Psoas muscle (tissue), 8 donors: ENCODE measurements at places on chromosomes 11 and 22. TPM values are rescaled to one million over a fixed set of nuclear protein-coding genes. Genes with fewer than 3 reads are reported as not detected.

The DEFB131B gene
- total RNA-seq: not detected

The DDI1 gene
- not detected for total RNA-seq

The GLB1L3 gene
- total RNA-seq: not detected

The JRKL gene
- total RNA-seq: 5.2 TPM

The SLN gene
- 2,561 TPM for total RNA-seq

DNA sequence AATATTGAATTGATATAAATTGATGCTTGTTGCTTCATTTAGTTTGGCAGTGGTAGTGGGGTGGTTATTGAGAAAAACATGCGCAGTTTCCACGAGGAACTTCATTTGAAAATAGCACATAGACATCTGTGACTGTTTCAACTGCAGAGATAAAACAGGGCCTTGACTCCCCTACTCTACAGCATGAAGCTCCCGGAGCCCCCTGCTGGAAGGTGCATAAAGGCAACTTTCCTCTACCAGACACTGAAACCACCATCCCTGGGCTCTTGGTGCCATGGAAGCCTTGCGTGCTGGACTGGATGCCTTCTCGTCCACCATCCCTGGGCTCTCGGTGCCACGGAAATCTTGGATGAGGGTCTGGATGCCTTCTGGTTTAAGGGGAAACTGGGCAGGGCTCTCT, 195.9 kb downstream of the CSNK2A3 start:
- no peaks in the 10 kb centered on the region for H3K27me3 ChIP-seq
- H3K36me3 ChIP-seq: no peaks in the 10 kb centered on the region
- no peak overlapping the region for H3K4me3 ChIP-seq
- H3K27ac ChIP-seq: no peak overlapping the region
- H3K4me1 ChIP-seq: no peaks in the 10 kb centered on the region

DNA sequence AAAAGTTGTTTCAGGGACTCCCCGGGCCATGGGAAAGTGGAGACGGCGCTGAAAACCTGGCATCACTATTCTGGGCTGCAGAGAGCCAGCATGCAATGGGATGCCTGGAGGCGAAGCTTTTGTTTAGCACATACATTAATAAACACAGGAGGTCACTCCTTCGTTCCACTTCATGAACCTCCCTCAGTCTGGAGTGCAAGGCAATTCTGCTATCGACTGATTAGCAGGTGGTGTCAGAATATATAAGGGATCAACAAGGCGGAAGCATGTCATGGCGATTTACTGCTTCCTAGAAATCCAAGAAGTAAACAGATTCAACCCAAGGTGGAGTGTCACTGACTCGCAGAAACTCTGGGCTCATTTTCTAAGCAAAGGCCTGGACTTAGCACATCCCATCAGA, 45.4 kb upstream of the MN1 start:
- no peaks in the 10 kb centered on the region for H3K27me3 ChIP-seq
- H3K4me3 ChIP-seq: no peak overlapping the region
- no peak for DNase-seq
- no peak overlapping the region for H3K27ac ChIP-seq
- peaks cover 45% of the 10 kb centered on the region for H3K36me3 ChIP-seq

DNA sequence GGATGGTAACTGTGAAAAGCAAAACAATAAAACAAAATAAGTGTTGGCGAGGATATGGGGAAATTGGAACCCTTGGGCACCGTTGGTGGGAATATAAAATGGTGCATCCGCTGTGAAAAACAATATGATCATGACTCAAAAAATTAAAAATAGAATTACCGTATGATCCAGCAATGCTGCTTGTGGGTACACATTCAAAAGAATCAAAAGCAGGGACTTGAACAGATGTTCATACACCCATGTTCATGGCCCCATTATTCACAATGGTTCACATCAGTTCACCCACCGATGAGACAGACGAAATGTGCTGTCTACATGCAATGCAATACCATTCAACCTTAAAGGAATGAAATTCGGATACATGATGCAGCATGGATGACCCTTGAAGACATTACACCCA, 1.2 kb upstream of the DERL3 start:
- DNase-seq: no peak
- no peak overlapping the region for H3K4me3 ChIP-seq
- peak overlapping the region; percentile 80 for H3K27ac ChIP-seq
- H3K4me1 ChIP-seq: peaks cover 44% of the 10 kb centered on the region

GRCh38 chr22:36084717-36085116, 56.1 kb upstream of the RBFOX2 start:
- no peak for DNase-seq
- H3K27ac ChIP-seq: no peak overlapping the region
- no peaks in the 10 kb centered on the region for H3K27me3 ChIP-seq
- H3K4me1 ChIP-seq: no peaks in the 10 kb centered on the region
- H3K36me3 ChIP-seq: no peaks in the 10 kb centered on the region

- no peaks in the 10 kb centered on the region for H3K4me1 ChIP-seq
- no peak overlapping the region for H3K27ac ChIP-seq
- no peak for DNase-seq
- H3K4me3 ChIP-seq: no peak overlapping the region
Observed at GRCh38 chr11:9651481-9651880, 12.4 kb upstream of the SWAP70 start.

GRCh38 chr11:130403271-130403804, 25.1 kb downstream of the ADAMTS8 start:
- H3K27me3 ChIP-seq: no peaks in the 10 kb centered on the region
- peaks cover 29% of the 10 kb centered on the region for H3K4me1 ChIP-seq

DNA sequence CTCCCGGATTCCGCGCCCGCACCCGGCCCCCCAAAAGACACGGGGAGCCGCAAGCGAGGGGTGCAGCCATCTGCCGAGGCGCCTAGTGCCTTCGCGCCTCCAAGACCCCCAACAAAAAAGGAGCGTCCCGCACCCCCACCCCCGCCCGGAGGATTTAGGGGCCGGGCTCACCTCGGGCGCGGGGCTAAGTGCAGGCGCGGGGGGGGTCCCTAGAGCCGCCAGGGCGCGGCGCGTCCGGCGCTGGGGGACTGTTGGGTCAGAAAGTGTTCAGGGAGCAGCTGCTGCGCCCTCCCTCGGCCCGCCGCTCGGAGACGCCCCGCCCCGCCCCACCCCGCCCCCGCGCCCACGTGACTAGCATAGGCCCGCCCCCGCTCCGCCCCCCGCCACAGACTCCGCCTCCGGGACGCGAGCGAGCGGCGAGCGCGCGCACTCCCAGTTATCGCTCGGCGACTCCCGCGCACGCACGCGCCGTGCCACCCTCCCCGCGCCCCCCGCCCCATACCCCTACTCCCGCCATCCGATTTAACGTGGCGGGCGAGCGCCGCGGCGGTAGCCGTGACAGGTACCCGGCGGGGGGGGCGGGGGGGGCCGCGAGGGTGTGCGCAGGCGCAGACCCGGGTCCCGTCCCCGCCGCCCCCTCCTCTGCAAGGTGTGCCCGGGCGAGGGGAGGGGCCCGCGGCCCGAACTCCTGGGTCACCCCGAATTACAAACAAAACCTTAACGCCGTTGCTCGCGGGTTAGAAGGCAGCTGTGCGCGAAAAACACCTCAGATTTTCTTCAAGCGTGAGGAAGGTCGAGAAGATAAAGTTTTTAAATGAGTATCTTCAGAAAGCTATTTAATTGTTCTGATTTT, 56.2 kb downstream of the KCNJ4 start:
- H3K27me3 ChIP-seq: no peaks in the 10 kb centered on the region
- DNase-seq: peak; percentile 94
- H3K27ac ChIP-seq: peak overlapping the region; percentile 91
- peaks cover 14% of the 10 kb centered on the region for H3K4me1 ChIP-seq
- peak overlapping the region; percentile 84 for H3K4me3 ChIP-seq

- H3K36me3 ChIP-seq: no peaks in the 10 kb centered on the region
- no peak for DNase-seq
- no peak overlapping the region for H3K27ac ChIP-seq
- H3K4me3 ChIP-seq: no peak overlapping the region
Observed at GRCh38 chr11:75534259-75535069, 8.7 kb upstream of the GDPD5 start.

DNA sequence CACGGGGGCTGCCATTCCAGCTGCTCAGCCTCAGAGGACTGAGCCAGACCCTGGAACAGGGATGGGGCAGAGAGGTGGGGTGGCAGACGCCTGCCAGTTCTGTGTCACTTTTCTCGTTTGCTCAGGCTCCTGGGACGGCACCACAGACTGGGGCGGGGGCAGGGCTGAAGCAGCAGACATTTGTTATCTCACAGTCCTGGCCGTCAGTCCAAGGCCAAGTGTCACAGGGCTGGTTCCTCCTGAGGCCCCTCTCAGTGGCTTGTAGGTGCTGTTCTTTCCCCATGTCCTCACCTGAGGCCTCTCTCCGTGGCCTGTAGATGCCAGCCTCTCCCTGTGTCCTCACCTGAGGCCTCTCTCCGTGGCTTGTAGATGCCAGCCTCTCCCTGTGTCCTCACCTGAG, 24.7 kb downstream of the TPCN2 start:
- peaks cover 40% of the 10 kb centered on the region for H3K36me3 ChIP-seq
- no peaks in the 10 kb centered on the region for H3K4me1 ChIP-seq
- H3K27me3 ChIP-seq: no peaks in the 10 kb centered on the region
- H3K4me3 ChIP-seq: no peak overlapping the region
- H3K27ac ChIP-seq: no peak overlapping the region
- DNase-seq: no peak

DNA sequence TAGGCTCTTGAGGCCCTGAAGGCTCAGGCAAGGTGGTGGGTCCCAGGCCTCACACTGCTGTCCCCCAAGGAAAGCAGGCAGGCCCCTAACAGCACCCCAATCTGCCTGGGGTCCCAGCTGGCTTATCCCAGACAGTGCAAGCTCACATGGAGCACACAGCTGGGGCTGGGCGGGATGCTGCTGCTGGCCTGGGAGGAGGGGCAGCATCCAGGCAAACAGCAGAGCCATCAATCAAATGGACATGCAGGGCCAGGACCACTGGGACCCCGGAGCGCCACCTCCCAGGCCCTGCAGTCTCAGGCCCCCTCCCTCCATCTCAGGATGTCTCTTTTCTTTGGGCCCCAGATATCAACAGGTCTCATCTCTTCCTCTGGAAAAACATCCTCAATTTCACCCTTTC, 140.3 kb downstream of the BRD1 start:
- H3K27me3 ChIP-seq: no peaks in the 10 kb centered on the region
- no peaks in the 10 kb centered on the region for H3K36me3 ChIP-seq
- no peaks in the 10 kb centered on the region for H3K4me1 ChIP-seq
- H3K4me3 ChIP-seq: no peak overlapping the region
- no peak for DNase-seq
- no peak overlapping the region for H3K27ac ChIP-seq

- H3K27me3 ChIP-seq: no peaks in the 10 kb centered on the region
- H3K36me3 ChIP-seq: no peaks in the 10 kb centered on the region
- H3K27ac ChIP-seq: no peak overlapping the region
- no peak for DNase-seq
Observed at GRCh38 chr11:16402654-16403447, 46.5 kb upstream of the SOX6 start.

DNA sequence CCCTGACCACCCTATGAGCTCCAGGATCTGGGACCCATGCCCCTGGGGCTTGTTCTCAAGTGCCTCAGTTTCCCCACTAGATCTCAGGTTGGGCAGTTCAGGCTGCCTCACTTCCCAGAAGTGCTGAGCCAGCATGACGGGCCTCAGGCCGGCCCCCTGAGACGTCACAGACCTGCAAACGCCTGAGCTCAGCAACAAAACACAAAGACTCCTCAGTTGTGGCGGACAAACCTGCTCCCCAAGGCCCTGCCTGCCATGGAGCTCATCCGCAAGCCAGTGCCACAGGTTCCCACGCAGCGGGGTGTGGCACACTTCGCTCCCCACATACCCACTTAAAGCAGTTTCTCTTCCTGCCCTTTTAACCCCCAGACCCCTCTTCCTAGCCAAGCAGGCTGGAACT, 45.2 kb downstream of the NECTIN1 start:
- H3K36me3 ChIP-seq: no peaks in the 10 kb centered on the region
- H3K4me1 ChIP-seq: peaks cover 4% of the 10 kb centered on the region
- peaks cover 2% of the 10 kb centered on the region for H3K27me3 ChIP-seq
- H3K4me3 ChIP-seq: no peak overlapping the region

DNA sequence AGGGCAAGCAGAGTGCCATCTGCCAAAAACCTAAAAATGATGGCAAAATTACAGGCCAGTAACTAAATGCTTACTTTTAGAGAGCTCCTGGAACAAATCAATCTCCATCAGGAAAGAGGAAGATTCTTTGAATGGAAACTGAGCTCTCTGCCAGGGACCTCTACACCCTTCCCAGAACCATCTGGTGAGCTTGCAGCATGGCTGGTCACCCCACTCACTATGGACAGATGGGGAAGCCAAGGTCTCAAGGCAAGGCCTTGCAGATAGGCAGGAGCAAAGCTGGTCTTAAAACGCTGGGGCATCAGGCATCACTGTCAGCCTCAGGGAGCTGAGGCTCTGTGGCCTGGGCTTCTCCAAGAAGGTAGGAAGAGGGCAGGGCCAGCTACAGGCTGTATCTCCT, 36.2 kb downstream of the SERGEF start:
- H3K36me3 ChIP-seq: no peaks in the 10 kb centered on the region
- no peak for DNase-seq
- no peaks in the 10 kb centered on the region for H3K27me3 ChIP-seq
- peaks cover 5% of the 10 kb centered on the region for H3K4me1 ChIP-seq
- H3K4me3 ChIP-seq: no peak overlapping the region

GRCh38 chr22:44698531-44699421, 3.2 kb upstream of the PRR5 start:
- DNase-seq: no peak
- H3K4me3 ChIP-seq: no peak overlapping the region
- peaks cover 24% of the 10 kb centered on the region for H3K27me3 ChIP-seq
- H3K27ac ChIP-seq: no peak overlapping the region

DNA sequence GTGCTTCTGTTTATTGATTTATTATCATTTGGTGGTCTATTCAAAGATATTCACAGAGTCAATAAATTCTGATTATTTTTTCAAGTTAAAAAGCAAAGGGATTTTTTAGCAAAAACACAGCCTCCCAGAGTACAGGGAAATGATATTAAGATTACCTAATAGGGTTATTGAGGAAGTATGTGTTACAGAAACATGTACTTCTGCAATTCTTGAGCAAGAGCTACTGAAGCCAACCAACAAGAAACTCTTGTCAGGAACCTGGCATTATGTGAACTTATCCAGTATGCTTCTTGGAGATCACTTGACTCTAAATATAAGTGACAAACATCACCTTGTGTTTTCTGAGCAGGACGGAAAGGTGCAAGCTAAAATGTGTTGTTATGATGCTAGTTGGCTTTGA, 42.0 kb upstream of the CARD18 start:
- DNase-seq: no peak
- no peaks in the 10 kb centered on the region for H3K4me1 ChIP-seq
- no peaks in the 10 kb centered on the region for H3K27me3 ChIP-seq
- no peaks in the 10 kb centered on the region for H3K36me3 ChIP-seq
- no peak overlapping the region for H3K4me3 ChIP-seq

- H3K4me1 ChIP-seq: no peaks in the 10 kb centered on the region
- H3K27me3 ChIP-seq: peaks cover 1% of the 10 kb centered on the region
- no peak overlapping the region for H3K27ac ChIP-seq
- H3K4me3 ChIP-seq: no peak overlapping the region
- DNase-seq: no peak
Observed at GRCh38 chr22:21929253-21929652, 23.4 kb downstream of the PPM1F start.

- H3K27ac ChIP-seq: peak overlapping the region; percentile 95
- peak overlapping the region; percentile 87 for H3K4me3 ChIP-seq
Observed at GRCh38 chr11:34439610-34440198, 970 bp downstream of the CAT start.

DNA sequence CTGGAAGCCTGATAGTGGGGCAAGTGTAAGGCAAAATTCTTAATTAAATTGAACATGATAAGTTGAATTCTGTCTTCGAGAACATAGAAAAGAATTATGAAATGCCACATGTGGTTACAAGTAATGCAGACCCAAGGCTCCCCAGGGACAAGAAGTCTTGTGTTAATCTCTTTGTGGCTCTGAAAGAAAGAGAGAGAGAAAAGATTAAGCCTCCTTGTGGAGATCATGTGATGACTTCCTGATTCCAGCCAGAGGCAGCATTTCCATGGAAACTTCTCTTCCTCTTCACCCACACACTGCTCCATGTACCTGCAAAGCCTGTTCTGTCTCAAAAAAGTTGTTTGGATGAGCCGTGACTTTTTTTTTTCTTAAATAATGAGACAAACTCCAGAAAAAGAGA, 1.9 kb upstream of the TYR start:
- no peaks in the 10 kb centered on the region for H3K36me3 ChIP-seq
- H3K4me1 ChIP-seq: no peaks in the 10 kb centered on the region
